Stimulated activated CD8-positive, alpha-beta memory T cell treated with anti-CD3 and anti-CD28 coated beads, Interleukin-15, amount 100 ng/mL, for 4 hours (primary cell): ENCODE measurements at places on chromosomes 4 and X.

DNA sequence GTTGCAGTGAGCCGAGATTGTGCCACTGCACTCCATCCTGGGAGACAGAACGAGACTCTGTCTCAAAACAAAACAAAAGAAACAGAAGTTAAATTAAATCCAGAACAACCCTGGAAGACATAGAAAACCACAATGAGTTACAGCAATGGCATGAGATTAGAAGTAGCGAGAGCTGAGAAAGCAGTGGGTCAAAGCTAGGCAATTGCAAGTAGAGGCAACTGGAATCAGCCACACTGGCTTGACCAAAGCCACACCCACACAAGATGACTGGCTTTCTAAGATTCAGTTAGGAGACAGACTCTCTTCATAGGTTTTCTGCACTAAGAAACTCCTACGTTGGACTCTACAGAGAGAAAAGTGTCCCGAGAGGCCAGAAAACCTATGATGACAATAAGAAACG lies 443.0 kb downstream of the GPM6A start:
- DNase-seq = no peak

DNA sequence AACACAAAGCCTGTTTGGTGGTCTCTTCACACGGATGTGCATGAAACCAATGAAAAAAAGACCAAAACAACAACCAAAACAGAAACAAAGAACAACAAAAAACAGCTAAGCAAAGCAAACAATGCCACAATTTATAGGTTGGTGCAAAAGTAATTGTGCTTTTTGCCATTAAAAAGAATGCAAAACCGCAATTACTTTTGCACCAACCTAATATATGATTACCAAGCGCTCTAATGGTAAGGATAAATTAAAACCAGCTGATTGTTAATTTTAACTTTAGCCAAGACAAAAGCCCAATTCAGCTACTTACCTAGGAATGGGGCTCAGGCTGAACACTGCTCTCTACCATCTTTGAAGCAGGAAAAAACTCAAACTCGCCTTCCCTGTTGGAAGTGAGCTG lies 29.4 kb upstream of the TMSB4X start:
- no peak for DNase-seq

DNA sequence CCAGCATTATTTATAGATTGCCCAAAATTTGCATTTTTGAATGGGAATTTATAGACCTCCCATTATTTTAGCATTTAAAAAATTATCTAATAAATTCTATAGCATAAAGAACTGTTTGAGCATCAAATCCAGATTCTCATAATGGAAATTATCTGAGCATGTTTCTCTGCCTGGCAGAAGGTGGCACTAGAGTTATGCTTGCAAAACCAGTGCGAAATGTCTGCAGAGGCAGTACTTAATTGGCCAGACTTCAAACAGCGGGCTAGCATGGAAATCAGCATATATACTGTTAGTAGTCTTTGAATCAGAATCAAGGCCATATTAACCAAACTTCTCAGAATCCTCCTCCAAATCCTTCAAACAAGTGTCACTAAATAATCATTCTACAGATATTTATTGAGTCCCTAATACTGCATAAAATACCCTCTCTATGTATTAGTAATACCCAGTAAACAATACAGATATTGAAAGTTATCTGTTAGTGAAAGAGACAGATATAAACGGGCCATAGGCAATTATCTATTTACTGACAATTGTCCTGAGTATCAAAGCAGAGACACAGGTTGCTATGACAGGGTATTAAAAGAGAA lies 78.7 kb upstream of the DCLK2 start:
- no peak for DNase-seq

DNA sequence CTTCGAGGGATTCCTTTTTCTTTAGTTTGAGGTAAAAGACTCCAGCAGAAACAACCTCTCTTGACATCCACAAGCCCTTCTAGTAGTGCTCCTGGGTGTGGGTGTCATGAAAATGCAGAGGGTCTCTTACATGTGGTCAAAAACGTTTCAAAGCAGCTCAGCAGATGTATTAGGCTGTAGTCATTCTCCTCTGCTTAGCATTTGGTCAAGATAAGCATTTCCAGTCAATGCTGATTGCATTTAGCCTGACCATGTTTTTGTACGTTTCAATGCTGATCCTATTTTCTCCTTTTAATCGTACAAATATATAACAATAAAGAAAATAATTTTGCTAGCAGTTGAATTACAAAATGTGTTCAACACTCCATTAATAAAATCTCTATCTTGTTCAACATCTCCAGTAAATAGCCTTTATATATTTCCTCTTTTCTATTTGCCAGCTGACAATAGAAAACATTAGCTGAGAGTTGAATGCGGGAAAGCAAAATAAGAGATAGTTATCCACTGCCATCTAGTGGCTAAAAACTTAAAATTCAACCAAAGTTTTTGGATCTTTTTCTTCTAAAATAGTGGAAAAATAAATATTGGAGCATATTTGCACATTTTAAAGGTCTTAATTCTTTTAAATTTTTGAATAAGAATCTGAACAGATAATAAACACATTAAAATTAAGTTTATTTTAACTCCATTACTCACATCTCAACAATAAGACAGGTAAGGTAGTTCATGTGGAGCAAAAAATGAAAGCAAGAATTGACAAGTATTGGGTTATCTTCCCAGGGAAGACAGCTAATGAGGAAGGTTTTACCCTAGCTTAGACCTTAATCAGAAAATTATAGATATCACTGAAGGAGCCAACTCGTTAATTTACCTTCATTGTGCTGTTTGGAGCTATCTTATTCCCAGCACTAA lies 15.2 kb upstream of the PACRGL start:
- DNase-seq = no peak

- DNase-seq = no peak
These were observed 1.8 kb downstream of the CENPU start for GRCh38 chr4:184732126-184732525.

DNA sequence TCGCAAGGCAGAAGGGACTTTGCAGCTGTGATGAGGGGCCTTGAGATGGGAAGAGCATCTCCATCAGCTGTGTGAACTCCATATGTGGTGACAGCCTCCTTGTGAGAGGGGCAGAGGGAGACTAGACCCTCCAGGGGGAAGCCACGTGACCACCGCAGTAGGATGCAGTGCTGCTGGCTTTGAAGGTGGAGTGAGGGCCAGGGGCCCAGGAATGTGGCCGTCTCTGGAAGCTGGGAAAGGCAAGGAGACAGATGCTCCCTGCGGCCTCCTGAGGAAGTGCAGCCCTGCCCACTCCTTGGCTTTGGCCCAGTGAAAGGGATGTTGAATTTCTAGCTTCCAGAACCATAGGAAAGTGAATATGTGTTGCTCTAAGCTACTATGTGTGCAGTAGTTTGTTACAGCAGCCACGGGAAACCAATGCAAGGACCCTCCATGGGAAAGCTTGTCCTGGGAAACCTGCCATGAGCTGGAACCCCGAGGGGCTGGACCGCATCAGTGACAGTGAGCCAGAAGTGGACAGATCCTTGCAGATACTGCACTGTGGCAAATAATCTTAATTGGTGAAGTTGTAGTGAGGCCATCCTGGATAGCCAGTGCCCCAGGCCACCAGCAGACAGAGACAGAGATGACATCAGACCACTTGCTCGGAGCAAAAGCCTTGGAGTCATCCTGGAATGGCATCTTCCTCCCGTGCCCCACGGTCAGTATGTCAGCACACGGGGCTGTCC lies 35.4 kb upstream of the SORCS2 start:
- DNase-seq = no peak

DNA sequence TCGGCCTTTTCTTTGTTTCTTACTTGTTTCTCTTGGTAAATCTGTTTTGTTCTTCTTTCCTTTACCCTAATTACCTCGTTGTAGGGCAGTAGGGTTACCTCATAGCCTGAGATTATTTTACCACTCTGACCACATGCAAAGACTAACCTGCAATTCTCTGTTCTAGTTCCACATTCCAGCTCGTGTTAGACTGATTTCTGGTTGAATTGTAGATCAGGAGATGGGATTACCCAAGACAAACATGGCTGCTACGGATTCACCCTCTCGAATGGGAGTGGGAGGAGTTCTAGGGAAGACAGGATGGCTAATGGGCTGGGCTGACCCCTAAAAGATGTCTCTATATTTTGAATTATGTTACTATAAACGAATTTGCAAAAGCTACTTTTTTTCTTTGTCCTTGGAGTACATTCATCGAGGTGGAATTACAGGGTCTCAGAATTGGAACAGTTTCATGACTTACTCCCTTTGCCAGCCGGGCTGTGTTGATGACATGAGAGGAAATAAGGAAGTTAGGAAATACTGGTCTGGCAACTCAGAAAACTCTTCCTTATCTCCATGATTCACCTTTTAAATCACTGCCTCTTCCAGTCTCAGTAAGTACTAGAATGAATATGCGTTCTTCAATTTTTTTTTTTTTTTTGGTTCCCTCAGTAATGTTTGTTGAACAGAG lies 36.7 kb upstream of the FBXW7 start:
- no peak for DNase-seq

DNA sequence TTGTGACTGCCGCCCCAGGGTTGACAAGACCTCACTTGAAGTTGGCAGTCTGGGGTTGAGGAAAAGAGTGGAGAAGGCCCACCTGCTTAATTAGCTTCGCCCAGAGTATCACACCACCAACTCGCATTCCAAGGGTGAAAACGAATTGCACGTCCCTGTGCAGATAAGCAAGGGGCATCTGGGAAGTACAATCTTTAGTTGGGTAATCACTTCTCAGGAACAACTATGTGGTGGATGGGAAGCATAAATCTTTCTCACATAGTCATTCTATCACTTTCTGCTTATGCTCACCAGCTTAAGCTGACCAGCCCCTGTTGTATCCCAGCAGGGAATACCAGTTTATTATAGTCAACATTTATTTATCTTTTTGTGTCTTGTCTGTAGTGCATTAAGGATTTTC lies 14.3 kb downstream of the SPCS3 start:
- DNase-seq = no peak

GRCh38 chrX:119482481-119483480 lies 14.5 kb downstream of the SLC25A5 start:
- DNase-seq = peak; percentile 43

DNA sequence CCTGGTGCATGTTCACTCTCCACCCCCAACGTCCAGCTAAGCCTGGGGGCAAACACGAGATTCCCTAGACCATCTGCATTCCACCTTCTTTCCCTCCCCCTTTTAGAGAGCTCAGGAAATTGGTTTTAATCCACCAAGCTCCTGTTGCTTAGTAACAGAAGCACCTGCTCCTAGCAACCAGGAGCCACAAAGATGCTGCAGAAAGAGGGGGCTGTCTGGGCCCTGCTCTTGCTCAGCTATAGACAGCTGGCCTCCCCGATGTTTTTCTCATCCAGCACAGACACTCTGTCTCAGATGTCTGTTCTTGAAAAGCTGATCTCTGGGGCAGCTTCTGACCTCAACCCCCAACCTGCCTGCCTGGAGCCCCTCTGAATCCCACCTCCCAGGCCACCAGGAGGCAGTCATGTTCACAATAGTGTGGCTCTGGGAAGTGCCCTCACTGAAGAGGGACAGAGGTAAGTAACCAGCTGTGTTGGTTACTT lies 71.5 kb downstream of the SLC16A2 start:
- no peak for DNase-seq

- DNase-seq = no peak
These were observed 34.4 kb downstream of the PTCHD1 start for GRCh38 chrX:23369027-23369426.

DNA sequence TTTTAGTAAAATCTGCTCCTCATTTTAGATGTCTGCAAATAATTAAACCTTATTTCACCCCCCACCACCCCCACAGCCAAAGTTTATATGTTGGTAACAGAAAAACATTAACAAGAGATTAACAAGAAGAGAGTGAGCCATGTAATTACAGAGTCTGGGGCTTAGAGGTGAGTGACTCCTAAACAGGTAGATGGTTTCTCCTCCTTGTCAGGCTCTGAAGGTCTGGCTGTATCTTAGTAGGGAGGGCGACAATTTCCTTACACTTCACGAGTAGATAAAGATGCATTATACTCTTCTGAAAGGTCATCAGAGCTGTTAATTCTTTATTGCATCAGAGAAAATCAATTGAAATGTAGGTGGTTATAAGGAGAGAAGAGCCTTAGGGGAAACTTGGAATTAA lies 171.8 kb upstream of the ANKRD50 start:
- no peak for DNase-seq

- DNase-seq = no peak
These were observed 183.6 kb upstream of the NOCT start for GRCh38 chr4:138831948-138832347.

GRCh38 chr4:157128395-157128794 lies 52.4 kb downstream of the GLRB start:
- no peak for DNase-seq

DNA sequence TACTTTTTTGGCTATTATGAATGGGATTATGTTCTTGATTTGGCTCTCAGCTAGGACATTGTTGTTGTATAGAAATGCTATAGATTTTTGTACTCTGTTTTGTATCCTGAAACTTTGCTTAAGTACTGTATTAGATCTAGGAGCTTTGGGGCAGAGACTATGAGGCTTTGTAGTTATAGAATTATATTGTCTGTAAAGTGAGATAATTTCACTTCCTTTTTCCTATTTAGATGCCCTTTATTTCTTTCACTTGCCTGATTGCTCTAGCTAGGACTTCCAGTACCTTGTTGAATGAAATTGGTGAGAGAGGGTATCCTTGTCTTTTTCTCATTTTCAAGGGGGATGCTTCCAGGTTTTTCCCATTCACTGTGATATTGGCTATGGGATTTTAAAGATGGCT lies 28.1 kb downstream of the ADAM29 start:
- DNase-seq = no peak

DNA sequence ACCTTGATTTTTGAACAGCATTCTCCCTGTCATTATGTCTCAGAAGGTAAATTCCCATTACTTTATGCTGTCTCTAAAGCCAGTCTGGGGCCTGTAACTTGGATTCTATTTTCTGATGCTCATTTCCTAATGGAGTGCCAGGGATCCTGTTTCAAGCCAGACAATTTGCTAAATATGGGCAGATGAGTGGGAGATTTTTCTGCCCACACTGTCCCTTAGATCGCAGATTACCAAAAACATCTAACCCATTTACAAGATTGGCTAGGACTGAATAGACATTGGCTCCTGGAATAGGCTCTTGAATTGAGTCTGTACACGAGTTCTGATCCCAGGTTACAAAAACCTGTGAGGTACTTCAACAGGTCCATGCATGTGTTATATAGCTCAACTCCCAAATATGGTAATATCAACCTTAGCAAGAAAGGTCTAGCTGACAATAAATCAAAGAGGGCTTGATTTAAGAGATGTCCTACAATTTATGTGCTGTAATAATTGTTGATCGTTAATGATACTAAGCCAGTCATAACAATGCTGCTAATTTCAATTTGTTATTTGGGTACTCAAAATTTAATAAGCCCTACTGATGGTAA lies 5.7 kb downstream of the GPC3 start:
- DNase-seq = no peak

DNA sequence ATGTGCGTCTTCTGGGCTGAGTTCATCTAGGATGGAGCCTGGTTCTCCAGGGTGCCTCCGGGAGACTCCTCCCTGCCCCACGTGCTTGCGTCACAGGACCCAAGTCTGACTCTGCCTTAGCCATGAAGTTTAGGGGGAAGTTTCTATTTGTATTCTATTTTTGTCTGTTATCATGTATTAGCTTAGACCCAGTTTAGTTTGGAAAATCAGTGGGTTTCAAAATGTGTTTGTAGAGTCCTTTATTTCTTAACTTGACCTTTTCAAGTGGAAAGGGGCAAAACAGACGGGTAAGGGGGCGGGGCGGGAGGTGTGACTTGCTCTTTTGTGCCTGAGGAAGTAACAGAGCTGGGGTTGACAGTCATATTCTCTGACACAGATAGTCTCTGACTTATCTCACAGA lies 86.0 kb downstream of the HTT start:
- DNase-seq = no peak
